ENCODE measurements at places on chromosomes 12 and 14.
A peak's percentile ranks its signal among the peaks of the same experiment; 100 is the strongest.

- H3K4me1 ChIP-seq = peaks cover 6% of the 10 kb centered on the region
- DNase-seq = peak; percentile 69
- H3K4me3 ChIP-seq = no peak overlapping the region
- no peaks in the 10 kb centered on the region for H3K27me3 ChIP-seq
These were observed 19.9 kb downstream of the DAAM1 start for GRCh38 chr14:59208224-59208814.

- no peak overlapping the region for H3K27ac ChIP-seq
- no peaks in the 10 kb centered on the region for H3K27me3 ChIP-seq
- no peaks in the 10 kb centered on the region for H3K4me1 ChIP-seq
- H3K36me3 ChIP-seq = no peaks in the 10 kb centered on the region
These were observed 101.5 kb upstream of the USP15 start for GRCh38 chr12:62158461-62159360.

DNA sequence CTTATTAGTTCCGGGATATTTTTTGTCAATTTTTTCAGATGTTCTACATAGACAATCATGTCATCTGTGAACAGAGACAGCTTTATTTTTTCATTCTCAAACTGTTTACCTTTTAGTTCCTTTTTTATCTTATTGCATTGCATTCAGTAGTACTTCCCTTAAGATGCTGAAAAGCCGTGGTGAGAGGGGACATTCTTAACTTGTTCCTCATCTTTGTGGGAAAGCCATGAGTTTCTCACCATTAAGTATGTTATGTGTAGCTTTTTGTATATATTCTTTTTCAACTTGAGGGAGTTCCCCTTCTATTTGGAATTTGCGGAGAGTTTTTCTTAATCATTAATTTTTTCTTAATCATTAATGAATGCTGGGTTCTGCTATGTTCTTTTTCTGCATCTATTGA, 1727.1 kb upstream of the SEL1L start:
- no peaks in the 10 kb centered on the region for H3K4me1 ChIP-seq
- H3K27me3 ChIP-seq = no peaks in the 10 kb centered on the region
- no peaks in the 10 kb centered on the region for H3K36me3 ChIP-seq
- no peak overlapping the region for H3K4me3 ChIP-seq
- no peak overlapping the region for H3K27ac ChIP-seq
- peak; percentile 71 for DNase-seq

DNA sequence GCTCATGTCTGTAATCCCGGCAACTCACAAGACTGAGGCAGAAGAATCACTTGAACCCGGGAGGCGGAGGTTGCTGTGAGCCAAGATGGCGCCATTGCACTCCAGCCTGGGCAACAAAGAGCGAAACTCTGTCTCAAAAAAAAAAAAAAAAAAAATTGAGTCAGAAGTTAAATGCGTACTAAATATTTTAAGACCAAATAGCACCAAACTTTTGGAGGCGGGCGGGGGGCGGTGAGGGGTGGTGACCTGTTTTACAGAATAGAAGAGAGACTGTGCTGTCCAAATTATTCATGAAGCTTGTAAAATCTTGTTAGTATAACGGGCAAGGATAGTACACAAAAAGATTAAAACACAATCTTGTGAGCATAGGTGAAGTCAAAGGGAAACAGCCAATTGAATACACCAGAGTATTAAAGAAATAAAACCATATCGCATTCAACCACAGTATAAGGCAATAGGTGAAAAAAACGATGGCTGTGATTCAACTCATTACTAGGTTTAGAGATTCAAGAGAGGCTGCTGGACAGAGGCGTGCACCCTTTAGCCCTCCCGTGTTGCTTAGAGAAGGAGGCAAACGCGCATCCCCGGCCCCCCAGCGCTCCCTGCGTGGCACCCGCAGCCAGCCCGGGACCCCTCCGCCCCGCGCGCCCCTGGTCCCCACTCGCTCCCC, 571 bp downstream of the ZNF891 start:
- H3K27me3 ChIP-seq = no peaks in the 10 kb centered on the region
- no peaks in the 10 kb centered on the region for H3K4me1 ChIP-seq
- DNase-seq = peak; percentile 15
- H3K36me3 ChIP-seq = peaks cover 12% of the 10 kb centered on the region
- H3K27ac ChIP-seq = peak overlapping the region; percentile 93
- H3K4me3 ChIP-seq = peak overlapping the region; percentile 98

- no peak for DNase-seq
- no peak overlapping the region for H3K27ac ChIP-seq
- H3K36me3 ChIP-seq = no peaks in the 10 kb centered on the region
- no peaks in the 10 kb centered on the region for H3K4me1 ChIP-seq
- no peak overlapping the region for H3K4me3 ChIP-seq
- H3K27me3 ChIP-seq = peaks cover 91% of the 10 kb centered on the region
These were observed 1.5 kb upstream of the HOXC13 start for GRCh38 chr12:53937099-53937498.

DNA sequence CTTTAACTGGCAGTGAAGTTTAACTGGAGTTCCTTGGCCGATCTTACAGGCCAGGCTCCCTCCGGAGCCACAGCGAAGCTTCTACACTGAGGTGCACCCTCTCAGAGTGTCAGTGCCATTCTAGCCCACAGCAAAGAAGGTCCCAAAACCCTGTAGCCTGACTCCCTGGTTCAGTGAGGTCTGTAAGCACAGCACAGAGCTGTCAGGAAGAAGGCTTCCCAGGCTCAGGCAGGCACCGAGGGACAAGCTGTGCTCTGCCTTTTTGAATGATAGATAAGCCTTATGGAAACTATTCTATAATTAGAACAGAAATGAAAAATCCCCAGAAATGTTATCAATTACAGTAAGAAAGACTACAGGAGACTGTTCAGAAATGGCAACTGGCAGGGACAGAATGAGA, 40.2 kb downstream of the MOK start:
- H3K27me3 ChIP-seq = no peaks in the 10 kb centered on the region
- no peak overlapping the region for H3K27ac ChIP-seq
- DNase-seq = no peak
- peaks cover 8% of the 10 kb centered on the region for H3K4me1 ChIP-seq

DNA sequence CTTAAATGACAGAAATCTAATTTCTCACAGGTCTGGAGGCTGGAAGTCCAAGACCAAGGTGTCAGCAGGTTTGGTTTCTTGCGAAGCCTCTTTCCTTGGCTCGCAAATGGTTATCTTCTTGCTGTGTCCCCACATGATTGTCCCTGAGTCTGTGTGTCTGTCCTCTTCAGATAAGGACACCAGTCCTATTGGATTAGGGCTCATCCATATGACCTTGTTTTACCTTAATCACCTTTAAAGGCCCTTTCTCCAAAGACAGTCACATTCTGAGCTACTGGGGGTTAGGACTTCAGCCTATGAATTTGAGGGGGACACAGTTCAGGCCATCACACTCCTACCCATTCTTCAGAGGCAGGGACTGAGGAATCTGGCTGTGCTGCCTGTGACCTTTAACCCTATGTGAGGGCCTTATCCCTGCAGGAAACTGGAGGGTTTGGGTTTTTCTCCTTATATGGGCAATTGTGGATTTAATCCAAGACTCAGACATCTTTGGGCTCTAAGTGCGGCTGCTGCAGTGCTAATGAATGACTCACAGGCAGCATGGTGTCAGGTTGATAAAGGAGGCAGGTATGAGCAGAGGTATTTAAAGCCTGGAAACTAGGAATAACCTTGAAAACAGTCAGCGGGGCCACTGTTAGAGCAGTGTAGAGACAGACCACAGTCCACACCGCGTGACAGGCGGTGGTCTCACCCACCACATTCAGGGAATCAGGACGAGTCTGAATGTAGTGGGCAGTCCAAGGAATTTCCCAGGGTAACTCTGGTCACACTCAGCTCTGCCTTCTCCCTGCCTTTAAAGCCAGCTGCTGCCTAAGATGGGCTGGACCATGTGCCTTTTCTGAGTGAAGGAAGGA, 10.2 kb downstream of the TPCN1 start:
- DNase-seq = peak; percentile 46
- peak overlapping the region; percentile 30 for H3K27ac ChIP-seq
- peaks cover 37% of the 10 kb centered on the region for H3K36me3 ChIP-seq
- H3K4me3 ChIP-seq = no peak overlapping the region

GRCh38 chr12:96617178-96617577, 127.8 kb downstream of the CFAP54 start:
- H3K4me3 ChIP-seq = no peak overlapping the region
- DNase-seq = no peak
- no peak overlapping the region for H3K27ac ChIP-seq
- no peaks in the 10 kb centered on the region for H3K36me3 ChIP-seq
- no peaks in the 10 kb centered on the region for H3K4me1 ChIP-seq
- no peaks in the 10 kb centered on the region for H3K27me3 ChIP-seq

GRCh38 chr12:67757651-67758050, 109.1 kb downstream of the DYRK2 start:
- no peak overlapping the region for H3K27ac ChIP-seq
- no peaks in the 10 kb centered on the region for H3K36me3 ChIP-seq
- H3K27me3 ChIP-seq = no peaks in the 10 kb centered on the region
- H3K4me3 ChIP-seq = no peak overlapping the region
